ENCODE measurements at places on chromosomes 6 and 20.

GRCh38 chr6:43454290-43454695 lies 1.1 kb downstream of the DLK2 start:
- DNase-seq = peak; percentile 67

DNA sequence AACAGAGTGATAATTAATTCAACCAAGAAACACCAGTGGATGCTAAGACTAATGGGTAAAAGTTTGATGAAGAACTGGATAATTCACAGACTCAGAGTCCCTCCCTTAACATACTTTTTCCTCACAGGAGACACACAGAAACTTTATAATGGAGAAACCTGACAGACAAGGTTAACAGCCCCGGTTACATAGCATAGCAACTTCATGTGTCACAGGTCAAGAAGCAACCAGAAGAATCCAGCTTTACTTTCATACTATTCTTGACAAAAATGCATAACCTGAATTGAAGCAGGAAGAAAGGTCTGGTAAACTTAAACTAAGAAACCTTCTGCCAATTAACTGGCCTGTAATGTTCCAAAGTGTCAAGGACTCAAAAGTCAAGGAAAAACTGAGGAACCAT lies 375.9 kb downstream of the RNF144B start:
- DNase-seq = no peak

DNA sequence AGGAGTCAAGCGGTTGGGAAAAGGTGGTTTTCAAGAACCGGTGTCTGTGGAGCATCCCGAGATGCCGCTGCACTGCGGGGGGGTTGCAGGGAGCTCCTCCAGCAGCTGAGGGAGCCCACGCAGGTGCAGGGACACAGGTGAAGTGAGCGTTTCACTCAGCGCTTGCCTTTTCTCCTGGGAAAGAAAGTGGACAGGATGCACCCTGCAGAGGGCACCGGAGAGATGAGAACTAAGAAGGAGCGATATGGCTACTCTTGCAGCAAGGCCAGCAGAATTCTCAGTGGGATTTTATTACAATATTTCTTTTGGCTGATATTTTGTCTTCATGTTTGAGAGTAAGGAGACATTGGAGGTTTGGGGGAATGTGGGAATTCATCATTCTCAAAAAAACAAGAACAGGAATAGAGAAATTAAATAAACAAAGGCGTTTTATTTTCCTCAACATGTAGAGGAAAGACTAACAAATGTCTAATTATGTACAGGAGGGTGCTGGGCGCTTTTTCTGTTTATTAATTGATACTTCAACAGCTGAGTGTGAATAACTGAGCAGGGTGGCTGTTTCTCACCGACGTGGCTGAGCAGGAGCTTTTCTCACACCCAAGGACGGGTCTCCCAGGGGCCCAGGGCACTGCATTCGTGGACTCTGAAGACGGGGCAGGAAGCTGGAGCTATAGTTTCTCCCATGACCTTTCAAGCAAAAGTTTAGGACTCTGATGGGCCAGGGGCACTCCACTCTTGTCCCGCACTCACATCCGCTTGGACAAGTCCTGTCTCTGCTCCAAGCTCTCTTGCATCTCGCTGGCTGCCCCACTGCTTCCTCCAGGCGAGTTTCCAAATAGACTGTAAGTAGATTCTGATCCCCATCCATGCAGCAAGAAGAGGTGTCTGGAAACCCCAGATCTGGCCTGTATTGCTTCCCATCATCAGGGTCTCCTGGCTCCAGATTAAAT lies 176.1 kb downstream of the SMOC2 start:
- DNase-seq = no peak

- no peak for DNase-seq
These were observed 280.1 kb upstream of the RGS17 start for GRCh38 chr6:153411070-153411648.

DNA sequence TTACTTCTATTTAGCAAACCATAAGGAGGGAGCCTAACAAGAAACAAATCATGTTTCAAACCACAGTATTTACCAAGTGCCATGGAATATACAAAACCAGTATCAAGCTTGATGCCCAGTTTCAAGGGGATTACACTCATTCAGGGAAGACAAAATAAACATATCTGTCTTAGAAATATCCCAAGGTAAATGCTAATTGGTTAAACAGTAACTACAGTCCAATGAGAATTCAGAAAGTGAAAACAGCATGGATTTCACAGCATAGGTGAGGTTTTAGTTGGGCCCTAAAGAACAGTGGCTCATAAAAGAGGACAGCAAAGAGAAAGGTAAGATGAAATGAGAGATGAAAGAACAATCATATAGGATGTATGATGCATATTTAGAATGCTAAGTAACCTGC lies 110.3 kb downstream of the CHD6 start:
- DNase-seq = no peak

- peak; percentile 20 for DNase-seq
These were observed 661 bp upstream of the HEBP2 start for GRCh38 chr6:138403324-138403800.
